ENCODE measurements at places on chromosomes 6 and 20.

GRCh38 chr6:39041072-39041471, 7.5 kb upstream of the GLP1R start:
- no peak for DNase-seq

GRCh38 chr20:4697831-4698221, 23.9 kb upstream of the PRND start:
- no peak for DNase-seq

DNA sequence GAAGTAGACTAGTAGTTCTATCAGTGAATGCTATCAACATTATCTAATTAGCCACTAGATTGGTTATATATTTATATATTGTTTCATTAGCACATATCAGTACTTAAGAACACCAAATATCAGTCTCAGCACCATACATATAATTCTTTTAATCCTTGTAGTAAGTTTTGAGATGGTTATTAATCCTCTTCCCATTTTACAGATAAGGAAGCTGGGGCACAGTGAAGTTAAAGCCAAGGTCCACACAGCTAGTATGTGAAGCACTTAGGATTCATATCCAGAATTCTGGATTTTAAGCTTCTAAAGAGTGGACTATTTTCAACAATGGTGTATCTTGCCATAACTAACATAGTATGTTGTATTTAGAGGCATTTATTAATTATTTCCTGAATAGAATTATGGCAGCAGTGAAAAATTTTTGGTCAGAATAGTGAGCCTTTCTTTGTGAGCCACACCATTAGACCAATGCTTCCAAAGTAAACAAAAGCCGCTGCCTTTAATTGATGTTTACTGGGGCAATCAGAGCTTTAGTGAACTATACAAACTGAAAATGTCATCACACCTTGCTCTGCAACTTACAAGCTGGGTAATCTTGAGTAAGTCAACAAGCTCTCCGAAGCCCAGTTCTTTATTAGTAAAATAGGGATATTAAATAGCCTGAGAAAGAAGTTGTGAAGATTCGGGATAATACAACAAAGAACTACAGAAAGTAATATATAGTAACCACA, 41.9 kb upstream of the HBS1L start:
- no peak for DNase-seq

GRCh38 chr6:22219925-22220324, 76.9 kb downstream of the PRL start:
- DNase-seq, result no peak

DNA sequence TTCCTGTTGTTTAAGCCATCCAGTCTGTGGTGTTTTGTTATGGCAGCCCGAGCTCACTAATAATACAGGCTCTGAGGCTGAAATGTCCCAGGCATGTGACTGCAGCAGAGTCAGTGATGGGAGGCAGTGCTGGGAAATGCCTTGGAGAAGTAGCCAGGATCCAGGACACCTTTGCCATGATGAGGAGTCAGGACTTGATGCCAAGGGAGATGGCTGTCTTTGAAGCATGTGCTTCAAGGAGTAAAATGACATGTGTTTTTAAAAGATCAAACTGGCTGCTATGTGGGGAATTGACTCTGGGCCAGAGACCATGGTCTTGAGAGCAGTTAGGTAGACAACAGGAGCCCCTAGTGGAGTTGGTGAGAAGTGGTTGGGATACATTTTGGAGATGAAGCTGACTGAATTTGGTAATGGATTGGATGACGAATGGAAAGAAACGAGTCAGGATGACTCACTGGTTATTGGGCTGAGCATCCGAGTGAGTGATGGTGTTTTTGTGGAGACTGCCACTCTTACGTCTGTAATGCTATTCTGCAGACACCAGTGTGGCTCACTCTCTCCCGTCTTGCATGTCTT, 322.2 kb downstream of the PLCB1 start:
- DNase-seq, result peak; percentile 58

DNA sequence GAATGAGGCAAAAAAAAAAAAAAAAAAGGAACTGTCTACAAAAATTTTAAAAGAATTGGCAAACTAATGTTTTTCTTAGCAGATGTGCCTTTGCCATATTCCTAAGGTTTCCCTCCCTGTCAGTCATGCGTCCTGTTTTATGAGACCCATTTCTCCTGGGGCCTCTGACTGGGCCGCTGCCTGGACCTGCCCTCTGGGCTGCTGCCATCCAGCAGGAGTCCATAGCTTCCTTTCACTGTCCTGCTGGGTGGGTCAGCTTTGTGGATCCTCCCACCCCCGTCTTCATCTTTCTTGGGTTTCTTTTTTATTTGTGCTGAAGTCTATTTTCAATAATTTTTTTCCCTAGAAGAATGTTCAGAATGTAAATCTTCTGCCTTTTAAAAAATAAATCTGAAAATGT, 110.8 kb upstream of the SCP2D1 start:
- no peak for DNase-seq

- no peak for DNase-seq
Observed at GRCh38 chr6:25006565-25007001, 70.8 kb upstream of the RIPOR2 start.

- no peak for DNase-seq
Observed at GRCh38 chr6:17011985-17012384, 89.9 kb upstream of the STMND1 start.

DNA sequence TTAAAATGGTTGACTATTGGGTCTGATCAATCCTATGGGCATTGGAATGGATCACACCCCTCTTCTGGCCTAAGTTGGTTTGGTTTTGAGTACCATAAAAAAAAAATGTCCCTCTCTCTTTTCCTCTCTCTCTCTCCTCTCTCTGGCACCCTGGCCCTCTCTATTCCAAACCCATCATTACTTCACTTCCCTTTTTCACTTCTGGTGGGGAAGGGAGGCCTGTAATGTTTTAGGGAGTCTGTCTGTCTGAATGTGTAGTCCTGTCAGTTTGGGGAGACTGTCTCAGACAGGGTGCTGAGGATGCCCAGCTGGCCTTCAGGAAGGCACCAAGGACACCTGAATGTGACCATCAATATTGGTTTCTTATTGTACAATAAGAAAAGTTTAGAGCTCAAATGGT, 165.8 kb downstream of the CD24 start:
- no peak for DNase-seq

- no peak for DNase-seq
Observed at GRCh38 chr6:127096167-127096566, 22.3 kb upstream of the RSPO3 start.
